ENCODE measurements at places on chromosomes 7 and 10.

GRCh38 chr7:85306115-85306514, 119.3 kb upstream of the SEMA3D start:
- no peak for DNase-seq

- no peak for DNase-seq
Observed at GRCh38 chr7:127682140-127682539, 30.1 kb downstream of the SND1 start.

DNA sequence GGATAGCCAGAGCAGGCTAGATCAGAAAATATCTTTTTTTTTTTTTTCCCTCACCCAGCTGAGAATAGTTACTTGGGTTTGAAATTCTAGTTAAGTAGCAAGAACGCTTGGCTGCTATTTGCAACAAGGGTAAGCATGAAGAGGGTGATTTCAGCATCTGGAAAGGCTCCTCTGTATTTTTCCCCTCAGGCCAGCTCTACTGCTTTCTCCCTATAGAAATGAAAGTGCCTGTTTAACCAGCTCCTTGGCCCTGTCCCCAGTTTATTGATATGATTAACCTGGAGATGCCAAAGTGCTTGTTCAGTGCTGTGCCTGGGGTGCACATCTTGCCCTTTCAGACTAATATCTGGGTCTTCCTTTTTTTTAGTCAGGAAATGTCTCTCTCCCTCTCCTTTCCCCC, 37.1 kb downstream of the AP3M1 start:
- DNase-seq = no peak

DNA sequence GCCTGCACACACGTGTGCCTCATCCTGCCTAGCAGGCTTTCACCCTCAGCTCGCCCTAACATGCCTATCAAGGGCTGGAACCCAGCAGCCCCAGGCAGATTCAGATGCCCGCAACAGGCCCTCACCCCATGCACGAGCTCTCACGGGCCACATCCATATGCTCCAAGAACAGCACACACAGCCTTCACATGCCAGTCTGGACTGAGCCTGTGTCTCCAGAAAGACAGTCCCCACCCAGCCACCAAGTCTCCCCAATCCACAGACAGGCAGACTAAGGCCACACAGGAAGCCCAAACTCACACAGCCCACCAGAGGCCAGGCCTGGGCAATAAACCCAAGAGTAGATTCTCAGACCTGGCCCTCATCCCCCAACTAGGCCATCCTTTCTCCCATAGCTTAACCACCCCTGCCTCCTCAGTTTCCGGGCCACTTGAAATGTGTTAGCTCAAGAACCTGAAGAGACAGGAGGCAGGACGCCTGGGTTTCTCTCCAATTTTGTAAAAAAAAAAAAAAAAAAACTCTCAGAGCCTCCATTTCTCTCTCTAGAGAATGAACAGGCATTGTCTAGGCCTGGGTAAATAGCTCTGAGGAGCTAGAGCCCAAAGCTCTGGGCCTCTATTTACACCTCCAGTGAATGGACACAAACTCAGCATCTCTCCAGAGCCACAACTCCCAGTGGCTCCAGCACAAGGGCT, 6.8 kb downstream of the LDB1 start:
- no peak for DNase-seq

DNA sequence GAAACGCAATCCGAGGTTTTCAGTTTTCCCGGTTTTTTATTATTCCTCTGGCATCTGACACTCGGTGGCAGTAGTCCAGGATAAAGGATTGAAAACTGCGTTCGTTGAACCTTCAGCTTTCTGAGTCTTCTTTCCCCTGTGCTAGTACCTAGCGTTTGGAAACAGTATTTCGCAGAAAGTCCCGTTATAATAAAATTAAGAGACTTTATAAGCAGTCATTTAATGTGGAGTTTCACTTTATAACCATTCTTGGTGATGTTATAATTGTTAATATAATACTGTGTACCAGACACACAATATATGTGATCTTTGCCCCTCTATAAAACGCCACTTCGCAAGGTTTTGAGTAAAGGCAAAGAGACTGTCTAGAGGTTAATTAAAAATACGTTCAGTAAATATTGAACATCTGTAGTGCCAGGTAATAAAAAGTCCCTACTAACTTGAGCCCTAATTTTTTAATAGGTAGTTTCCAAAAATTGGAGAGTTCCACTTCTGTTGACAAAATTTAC, 874 bp downstream of the CISD1 start:
- DNase-seq = no peak

DNA sequence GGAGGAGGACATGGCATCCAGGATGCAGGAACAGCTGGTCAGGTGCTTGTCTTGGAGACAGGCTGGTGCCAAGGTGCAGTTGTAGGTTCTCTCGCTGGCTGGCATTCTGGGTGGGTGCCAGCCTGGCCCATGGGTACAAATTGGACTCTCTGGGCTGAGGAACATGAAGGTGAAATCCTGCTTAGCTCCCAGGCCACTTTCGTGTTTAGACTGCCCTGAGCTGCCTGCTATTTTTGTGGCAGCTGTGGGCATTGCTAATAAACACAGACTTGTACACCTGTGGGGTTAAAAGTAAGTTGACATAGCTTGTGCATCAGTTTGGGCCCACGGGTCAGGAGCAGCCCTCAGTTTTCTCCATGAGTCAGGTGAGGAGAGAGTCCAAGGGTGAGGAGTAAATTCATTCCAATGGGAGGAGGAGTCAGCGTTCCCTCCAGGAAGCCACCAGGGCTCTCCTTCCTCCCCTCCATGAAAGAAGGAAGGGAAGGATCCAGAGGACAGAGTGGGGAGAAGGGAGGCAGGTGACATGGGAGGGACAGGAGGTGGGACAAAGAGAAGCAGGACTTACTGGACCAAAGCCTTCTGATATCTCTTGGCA, 380.0 kb downstream of the GLRX3 start:
- no peak for DNase-seq

DNA sequence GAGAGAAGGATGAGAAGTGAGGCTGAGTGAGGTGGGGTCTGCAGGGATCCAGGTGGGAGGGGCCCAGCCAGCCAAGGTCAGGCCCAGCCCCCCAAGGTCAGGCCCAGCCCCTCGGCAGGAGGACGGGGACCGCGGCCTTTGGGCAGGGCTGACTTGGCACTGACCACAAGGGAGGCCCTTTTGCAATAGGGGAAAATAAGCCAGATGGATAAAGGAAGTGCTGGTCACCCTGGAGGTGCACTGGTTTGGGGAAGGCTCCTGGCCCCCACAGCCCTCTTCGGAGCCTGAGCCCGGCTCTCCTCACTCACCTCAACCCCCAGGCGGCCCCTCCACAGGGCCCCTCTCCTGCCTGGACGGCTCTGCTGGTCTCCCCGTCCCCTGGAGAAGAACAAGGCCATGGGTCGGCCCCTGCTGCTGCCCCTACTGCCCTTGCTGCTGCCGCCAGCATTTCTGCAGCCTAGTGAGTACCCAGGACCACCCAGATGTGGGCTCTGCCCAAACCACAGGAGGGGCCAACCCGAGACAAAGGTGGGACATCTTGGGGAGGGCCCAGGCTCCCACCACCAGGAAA, at the start of gene PILRA:
Gene PILRA, plus strand, starts transcription at position 227 of the 571 bp plus-strand sequence. Its CDS starts 170 bp downstream, at position 397.
- no peak for DNase-seq

GRCh38 chr7:129611246-129612111, at the start of gene NRF1:
Gene NRF1, plus strand, starts transcription at chr7:129611720. Its CDS starts 45,632 bp downstream, at chr7:129657352.
- DNase-seq = peak; percentile 87

DNA sequence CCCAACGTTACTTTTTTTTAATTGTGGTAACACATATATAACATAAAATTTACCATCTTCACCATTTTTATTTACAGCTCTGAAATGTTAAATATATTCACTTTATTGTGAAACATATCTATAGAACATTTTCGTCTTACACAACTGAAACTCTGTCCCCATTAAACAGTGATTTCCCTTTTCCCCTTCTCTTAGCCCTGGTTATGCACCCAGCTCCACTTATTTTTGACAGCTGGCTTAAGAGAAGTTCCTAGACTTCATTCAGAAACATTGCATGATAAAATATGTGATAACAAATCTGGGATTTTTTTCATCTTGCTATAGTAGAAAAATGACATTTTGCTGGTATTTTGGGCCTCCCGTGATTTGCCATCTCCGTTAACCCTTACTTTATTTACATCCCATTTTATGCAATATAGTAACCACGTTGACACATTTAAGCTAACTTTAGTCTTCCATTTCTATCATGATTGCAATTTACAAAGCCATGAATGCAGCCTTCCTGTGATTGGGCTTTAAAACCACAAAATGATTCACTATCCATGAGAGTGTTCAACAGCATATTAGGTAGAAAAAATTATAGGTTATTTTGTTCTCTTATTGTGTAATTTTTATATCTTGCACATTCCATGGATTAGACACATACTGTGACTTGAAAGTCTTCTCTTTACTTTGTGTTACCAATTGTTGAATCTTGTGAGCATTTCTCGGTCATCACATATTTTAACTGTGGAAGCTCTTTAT, 139.6 kb downstream of the SND1 start:
- peak; percentile 15 for DNase-seq

- no peak for DNase-seq
Observed at GRCh38 chr10:36114913-36115312, 472.8 kb upstream of the FZD8 start.

DNA sequence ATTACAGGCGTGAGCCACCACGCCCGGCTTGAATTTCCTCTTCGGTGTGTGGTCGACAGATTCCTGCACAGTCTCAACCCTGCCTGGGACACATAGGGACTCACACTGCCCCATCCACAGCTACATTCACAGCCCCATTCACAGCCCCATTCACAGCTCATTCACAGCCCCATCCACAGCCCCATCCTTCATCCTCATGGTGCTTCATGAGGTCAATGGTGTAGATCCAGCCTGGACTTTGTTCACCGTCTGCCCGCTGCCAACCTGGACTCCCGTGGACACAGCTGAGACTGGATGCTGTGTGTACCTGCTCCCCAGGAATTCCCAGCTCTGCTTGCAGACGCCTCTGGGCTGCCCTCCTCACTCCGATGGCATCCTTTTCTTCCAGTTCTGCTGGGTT, 5.2 kb downstream of the IDI2 start:
- no peak for DNase-seq

DNA sequence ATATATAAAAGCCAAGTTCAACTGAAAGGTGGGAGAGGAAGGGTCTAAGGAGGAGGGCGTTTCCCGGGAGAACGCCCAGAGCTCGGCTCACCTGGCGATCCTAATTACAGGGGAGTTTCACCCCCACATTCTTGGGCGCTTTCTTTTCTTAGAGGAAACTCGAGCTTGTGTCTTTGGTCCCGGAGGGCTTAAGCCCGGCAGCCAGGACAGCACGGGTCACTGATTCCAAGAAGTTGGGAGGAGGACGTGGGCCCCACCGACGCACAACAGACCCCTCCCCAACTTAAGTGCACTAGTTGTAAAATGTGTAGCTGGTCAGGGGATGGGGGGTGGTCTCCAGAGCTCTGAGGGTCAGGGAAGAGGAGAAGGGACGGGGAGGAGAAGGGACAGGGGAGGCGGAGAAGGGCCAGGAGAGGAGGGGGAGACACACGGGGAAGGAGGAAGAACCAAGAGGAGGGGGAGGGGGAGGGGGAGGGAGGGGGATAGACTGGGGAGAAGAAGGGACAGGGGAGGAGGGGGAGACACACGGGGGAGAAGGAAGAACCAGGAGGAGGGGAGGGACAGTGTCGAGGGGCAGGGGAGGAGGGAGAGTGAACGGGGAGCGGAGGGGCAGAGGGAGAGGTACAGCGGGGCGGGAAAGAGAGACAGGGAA, 874 bp downstream of the BAIAP2L1 start:
- DNase-seq = no peak

Data from RCC 7860 (cell line).